ENCODE measurements at places on chromosomes 7 and 10.

- no peak for DNase-seq
Observed at GRCh38 chr7:44604941-44605340, 1.5 kb upstream of the OGDH start.

- no peak for DNase-seq
Observed at GRCh38 chr10:12382956-12383531, 33.7 kb downstream of the CAMK1D start.

GRCh38 chr7:43639858-43640491 is 57.1 kb downstream of the STK17A start:
- DNase-seq, result no peak

DNA sequence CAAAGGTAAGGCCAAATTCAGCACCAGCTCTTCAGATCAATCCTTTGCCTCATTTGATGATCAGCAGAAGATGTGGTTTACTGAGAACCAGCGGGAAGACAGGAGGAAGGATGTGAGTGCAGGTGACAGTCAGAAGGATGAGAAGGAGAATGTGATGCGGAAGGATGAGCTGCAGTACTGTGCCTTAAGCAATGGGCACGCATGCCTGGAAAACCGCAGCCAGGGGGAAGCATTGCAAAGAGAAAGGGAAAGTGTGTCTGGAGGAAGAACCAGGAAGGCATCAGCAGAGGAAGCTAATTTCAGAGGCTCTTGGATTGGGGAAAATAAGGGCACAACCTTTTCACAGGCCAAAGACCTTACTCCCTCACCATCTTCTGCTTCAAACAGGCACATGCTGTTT is 25.7 kb downstream of the C10orf71 start:
- DNase-seq, result no peak

DNA sequence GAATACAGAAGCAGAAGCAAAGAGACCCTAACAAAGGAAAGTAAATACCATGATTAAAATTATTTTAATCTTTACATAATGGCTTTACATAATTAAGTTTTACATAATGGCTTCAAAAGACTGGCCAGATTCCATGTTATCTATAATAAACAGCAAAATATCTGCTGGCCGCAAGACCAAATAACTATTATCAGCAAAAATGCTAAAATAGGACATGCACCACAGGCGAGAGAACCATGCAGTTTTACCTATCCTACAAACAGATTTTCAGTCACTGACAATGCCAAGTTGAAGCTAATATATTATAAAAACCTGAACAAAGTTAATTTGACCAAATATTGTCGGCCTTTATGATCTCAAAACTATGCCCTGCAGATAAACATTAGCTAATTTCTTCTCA is 34.2 kb upstream of the ANLN start:
- no peak for DNase-seq

GRCh38 chr7:1720326-1720725 is 50.2 kb downstream of the ELFN1 start:
- DNase-seq, result no peak

DNA sequence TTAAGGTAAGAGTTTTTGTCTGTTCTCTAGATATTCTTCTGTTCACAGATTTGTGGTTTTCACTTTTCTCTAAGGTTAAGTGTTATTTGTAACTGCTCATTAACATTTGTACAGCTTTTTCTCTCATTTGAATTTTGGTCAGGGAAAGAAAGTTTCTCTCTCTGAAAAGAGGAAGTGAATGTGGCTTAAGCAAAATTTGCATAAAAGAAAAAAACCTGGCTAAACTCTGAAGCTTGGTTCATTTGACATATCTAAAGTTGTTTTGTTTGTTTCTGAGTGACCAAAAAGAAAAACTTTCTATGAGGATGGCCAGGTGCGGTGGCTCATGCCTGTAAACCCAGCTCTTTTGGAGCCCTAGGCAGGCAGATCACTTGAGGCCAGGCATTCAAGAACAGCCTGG is 22.0 kb upstream of the SLC26A4 start:
- no peak for DNase-seq

- DNase-seq, result peak; percentile 42
Observed at GRCh38 chr10:61899997-61900828, 1.3 kb upstream of the ARID5B start.
